ENCODE measurements at places on chromosomes 12 and 14.

GRCh38 chr12:43406801-43407200 lies 145.2 kb downstream of the ADAMTS20 start:
- DNase-seq = no peak

- no peak for DNase-seq
Observed at GRCh38 chr12:93226361-93226760, 151.4 kb upstream of the NUDT4 start.

GRCh38 chr14:61558271-61558670 lies 137.0 kb upstream of the HIF1A start:
- DNase-seq = no peak

DNA sequence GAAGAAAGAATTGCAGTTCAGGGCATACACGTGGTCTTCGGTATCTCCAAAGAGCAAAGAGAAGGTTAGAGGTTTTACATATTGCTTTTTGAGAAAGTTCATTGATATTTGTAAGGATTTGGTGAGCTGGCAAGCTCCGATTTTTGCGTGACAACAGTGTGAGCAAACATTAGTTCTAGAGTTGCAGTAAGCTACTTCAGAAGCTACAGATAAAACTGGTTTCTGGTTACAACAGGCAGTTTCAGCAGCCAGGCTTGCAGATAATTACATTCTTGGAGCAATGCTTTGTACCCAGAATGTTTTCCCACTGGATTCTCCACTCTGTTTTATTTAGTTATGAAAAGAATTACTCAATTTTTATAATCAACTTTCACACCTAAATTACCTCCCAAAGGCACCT lies 28.2 kb downstream of the KLRK1 start:
- peak; percentile 38 for DNase-seq

DNA sequence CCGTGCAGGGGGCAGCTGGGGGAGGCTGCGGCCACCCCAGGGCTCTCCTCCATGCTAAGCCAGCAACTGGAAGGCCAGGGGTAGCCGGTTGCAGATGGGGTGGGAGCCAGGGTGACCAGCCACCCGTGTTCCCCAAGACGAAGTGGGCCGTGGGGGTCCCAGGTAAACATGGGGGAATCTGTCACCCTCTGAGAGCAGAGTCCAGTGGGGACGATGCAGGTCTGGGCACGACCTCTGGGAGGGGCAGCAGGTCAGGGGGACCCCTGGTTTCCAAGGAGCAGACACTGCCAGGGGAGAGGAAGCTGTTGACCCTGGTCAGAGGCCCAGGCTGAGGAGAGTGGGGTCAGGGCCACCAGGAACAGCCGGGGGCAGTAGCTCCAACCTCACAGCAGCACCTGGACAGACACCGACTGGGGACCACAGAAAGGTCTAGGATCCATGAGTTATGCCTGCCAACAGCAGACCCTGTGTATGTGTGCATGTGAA lies 35.0 kb upstream of the FBRSL1 start:
- DNase-seq = no peak
